Ascending aorta (tissue), 2 donors: ENCODE measurements at places on chromosomes 5 and 9. TPM values are rescaled to one million over a fixed set of nuclear protein-coding genes. Genes with fewer than 3 reads are reported as not detected.

The SAPCD2 gene
- total RNA-seq = 8.7 TPM

The PDE8B gene
- 28.1 TPM for total RNA-seq

The LHX3 gene
- total RNA-seq = not detected

The CYLC2 gene
- total RNA-seq = not detected

DNA sequence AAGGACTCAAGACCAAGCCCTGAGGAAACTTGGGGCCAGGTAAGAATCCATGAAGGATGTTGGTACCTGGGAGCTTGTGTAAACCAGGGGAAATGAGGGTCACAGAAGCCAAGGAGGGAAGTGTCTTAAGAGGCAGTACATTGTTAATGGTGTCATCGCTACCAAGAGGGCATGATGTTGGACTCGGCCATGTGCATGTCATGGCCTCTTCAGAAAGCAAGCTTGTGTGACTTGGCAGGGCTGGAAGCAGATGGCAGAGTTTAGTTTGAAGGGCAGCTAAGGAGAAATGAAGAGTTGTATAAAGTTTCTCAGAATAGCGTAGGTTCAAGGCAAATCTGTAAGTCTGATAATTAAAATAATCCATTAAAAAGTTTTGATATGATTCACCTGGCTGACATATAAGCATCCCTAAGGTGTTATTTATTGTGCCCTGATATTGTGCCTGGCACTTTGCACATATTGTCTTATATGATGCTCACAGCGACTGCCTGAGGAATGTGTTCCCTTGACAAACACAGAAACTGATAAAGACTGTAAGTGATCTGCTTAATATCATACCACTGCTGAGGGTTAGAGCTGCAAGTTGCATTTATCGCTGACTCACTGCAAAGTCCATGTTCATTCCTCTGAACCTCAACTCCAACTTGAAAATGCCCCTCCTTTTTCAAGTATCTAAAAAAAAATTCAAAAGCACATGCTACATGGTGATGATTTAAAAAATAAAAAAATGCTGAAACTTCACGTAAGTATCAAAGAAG lies 81.3 kb upstream of the PTPN3 start:
- no peak for DNase-seq
- H3K36me3 ChIP-seq = no peaks in the 10 kb centered on the region
- no peak overlapping the region for H3K4me3 ChIP-seq
- H3K27me3 ChIP-seq = no peaks in the 10 kb centered on the region

GRCh38 chr5:157336423-157336744 lies 70.5 kb downstream of the CYFIP2 start:
- H3K27ac ChIP-seq = no peak overlapping the region
- peaks cover 5% of the 10 kb centered on the region for H3K36me3 ChIP-seq
- H3K27me3 ChIP-seq = no peaks in the 10 kb centered on the region
- no peak overlapping the region for H3K4me3 ChIP-seq

GRCh38 chr9:114611516-114612271 lies 603 bp downstream of the TMEM268 start:
- peak overlapping the region; percentile 67 for H3K4me3 ChIP-seq
- H3K36me3 ChIP-seq = no peaks in the 10 kb centered on the region
- no peaks in the 10 kb centered on the region for H3K27me3 ChIP-seq
- H3K4me1 ChIP-seq = peaks cover 17% of the 10 kb centered on the region
- H3K27ac ChIP-seq = peak overlapping the region; percentile 97

DNA sequence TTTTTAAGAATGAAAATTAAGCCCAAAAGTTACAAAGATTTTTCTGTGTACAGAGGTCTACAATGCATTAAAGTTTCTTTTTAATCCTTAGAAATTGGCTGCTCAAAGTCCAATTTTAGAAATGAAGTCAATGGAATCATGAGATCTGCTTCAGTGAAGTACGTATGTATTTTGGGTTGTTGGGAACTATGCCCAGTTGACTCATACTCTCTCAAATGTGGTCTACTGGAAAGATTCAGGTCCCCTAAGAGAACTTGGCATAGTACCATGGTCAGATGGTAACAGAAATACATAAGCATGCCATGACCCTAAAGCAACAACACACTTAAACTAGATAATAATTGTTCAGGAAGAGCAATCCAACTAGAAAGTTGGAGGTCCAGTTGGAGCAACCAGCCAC lies 23.0 kb downstream of the FBLL1 start:
- no peak for DNase-seq
- H3K27me3 ChIP-seq = no peaks in the 10 kb centered on the region
- H3K4me3 ChIP-seq = no peak overlapping the region
- H3K36me3 ChIP-seq = no peaks in the 10 kb centered on the region
- H3K27ac ChIP-seq = peak overlapping the region; percentile 63

DNA sequence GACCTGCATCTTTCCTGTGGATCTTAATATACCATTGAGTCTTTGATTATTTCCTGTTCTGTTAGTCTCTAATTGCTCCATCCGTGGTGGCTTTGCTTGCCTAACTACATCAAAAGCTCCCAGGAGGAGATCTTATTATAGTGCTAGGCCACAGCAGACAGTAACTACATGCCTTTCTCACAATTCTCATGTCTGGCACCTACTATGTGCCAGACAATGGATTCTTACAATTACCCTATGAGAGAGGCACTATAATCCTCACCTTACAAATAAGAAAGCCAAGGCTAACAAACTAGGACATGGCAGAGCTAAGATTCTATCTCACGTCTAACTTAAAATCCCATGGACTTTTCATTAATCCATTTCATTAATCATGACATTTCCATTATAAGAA lies 70.3 kb upstream of the TARS1 start:
- H3K4me3 ChIP-seq = no peak overlapping the region
- H3K36me3 ChIP-seq = no peaks in the 10 kb centered on the region
- DNase-seq = no peak
- no peaks in the 10 kb centered on the region for H3K27me3 ChIP-seq

DNA sequence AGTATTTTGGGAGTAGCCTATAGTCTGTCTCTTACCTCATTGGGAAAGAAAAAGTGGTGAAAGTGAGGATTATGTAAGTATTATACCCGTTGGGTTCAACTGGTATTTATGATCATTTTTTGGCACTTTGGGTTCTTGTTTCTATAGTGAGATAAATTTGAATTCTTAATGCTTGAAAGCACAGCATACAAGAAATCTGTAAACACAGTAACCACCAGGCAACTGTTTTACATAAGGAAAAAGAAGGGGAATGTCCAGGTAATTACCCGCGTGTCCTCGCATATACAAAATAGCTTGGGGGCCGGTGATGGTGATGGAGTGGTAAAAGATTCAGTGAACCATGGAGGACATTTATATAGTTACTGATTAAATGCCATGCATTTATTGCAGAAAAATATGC lies 60.5 kb downstream of the BASP1 start:
- H3K4me1 ChIP-seq = no peaks in the 10 kb centered on the region
- H3K4me3 ChIP-seq = no peak overlapping the region
- peaks cover 17% of the 10 kb centered on the region for H3K36me3 ChIP-seq
- H3K27ac ChIP-seq = no peak overlapping the region
- H3K27me3 ChIP-seq = no peaks in the 10 kb centered on the region

DNA sequence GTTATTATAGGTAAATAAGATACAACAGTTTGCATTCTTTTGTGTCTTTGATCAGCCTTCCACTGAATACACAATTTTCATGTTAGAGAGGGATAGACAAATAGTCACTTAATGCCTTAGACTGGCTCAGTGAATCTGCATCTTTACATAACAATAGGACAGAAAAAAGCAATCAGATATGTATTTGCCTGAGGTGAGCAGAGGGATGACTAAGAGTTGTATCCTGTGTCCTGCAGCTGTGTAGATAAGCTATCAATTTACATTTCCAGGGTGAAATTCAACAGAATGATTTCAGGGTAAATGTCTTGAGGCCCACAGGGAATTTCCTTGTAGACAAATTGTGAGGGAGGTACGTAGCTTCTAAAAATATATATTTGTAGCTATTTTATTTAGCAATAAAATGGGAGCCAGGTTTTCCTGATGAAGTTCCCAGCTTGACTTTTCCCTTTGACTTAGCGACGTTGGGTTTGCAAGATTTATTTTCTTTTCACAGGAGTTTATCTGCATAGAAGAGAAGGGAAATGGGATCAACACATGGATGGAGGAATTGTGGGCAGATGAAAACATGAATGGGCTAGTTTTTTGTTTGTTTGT lies 586.1 kb upstream of the CDH6 start:
- H3K4me3 ChIP-seq = no peak overlapping the region
- H3K36me3 ChIP-seq = no peaks in the 10 kb centered on the region
- no peaks in the 10 kb centered on the region for H3K27me3 ChIP-seq
- H3K4me1 ChIP-seq = no peaks in the 10 kb centered on the region
